Naive thymus-derived CD8-positive, alpha-beta T cell (primary cell): ENCODE measurements at places on chromosomes 6 and 20.

GRCh38 chr6:170295510-170296422 is 4.9 kb upstream of the DLL1 start:
- no peak for DNase-seq

DNA sequence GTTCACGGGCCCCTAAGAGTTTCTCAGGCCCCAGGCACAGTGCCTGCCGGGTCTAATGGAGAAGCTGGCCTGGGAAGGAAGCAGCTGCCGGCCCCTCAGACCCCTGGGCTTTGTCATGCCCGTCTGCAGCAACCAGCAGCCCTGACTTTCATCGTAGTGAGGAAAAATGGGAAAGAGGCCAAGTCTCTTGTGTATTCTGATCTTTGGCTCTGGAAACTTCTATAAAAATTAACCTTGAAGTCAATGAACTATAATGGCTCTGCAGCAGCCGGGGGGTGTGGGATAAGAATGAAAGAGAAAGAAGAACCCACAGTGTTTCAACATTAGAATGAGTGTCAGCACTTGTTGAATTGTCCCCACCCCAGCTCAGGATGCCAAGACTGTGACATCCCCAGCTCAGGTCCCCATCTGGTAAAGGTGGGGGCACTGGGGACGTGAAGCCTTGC is 12.9 kb downstream of the TGM2 start:
- DNase-seq: no peak

DNA sequence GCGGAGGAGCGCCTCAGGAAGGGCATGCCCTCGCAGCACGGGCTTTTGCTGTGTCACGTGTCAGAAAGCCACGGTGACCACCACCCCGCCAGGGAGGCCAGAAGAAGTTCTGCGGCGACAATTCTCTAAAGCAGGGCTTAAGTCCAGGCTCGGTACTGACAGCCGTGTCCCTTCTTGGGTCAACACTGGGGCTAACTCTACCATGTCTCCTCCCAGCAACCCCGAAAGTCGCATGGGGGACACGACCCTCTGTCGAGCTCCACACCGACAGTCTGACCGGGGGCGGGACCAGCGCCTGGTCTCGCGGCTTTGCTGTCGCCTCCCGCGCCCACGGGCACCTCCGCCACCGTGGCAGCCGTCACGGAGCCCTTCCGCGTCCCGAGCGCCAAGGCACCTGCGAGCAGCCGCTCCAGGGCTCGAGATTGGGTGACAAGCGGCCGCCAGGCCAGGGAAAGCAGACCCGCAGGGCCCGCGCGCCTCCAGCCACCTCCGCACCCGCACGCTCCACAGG is 534 bp downstream of the NANP start:
- no peak for DNase-seq

- no peak for DNase-seq
These were observed 524.0 kb downstream of the CD83 start for GRCh38 chr6:14641423-14642135.

GRCh38 chr20:49856904-49857303 is 44.3 kb downstream of the SLC9A8 start:
- DNase-seq: no peak

DNA sequence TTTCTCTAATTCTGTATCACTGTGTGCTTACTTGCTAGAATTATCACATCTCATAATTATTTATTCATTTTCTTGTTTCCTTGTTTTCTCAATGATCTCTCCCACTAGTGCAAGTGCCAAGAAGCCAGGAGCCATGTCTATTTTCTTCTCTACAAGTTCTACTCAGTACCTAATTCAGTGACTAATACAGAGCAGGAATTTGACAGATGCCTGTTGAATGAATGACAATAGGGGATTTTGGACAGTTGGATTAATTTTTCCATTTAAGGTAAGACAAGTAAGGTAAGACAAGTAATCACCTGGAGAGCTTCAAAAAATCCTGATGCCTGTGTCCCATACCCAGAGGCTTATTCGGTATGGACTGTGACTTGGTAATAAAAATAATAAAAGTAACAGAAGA is 81.0 kb downstream of the EDN1 start:
- no peak for DNase-seq
